H4 (cell line): ENCODE measurements at places on chromosomes 3 and 15. TPM values are rescaled to one million over a fixed set of nuclear protein-coding genes. Genes with fewer than 3 reads are reported as not detected.

Gene ADAMTS17
- 0.25 TPM in 1 of 2 replicates, not detected in the other for total RNA-seq

Gene C2CD4A
- not detected in 2 replicates for total RNA-seq

Gene PP2D1
- total RNA-seq, result not detected in 2 replicates

Gene GOLGA8T
- not detected in 2 replicates for total RNA-seq

Gene FANCD2OS
- not detected in 2 replicates for total RNA-seq

- no peak for DNase-seq
Observed at GRCh38 chr3:69058180-69058946, 6.2 kb upstream of the TMF1 start.

- peak; percentile 58 for DNase-seq
Observed at GRCh38 chr3:24704496-24704895, 209.8 kb upstream of the THRB start.

- no peak for DNase-seq
Observed at GRCh38 chr15:34182942-34183341, 27.0 kb downstream of the KATNBL1 start.

- no peak for DNase-seq
Observed at GRCh38 chr3:142817897-142818296, 71.0 kb downstream of the PCOLCE2 start.

- no peak for DNase-seq
Observed at GRCh38 chr3:147956615-147957014, 547.5 kb downstream of the ZIC1 start.

- DNase-seq, result no peak
Observed at GRCh38 chr15:31374489-31374888, 47.9 kb downstream of the KLF13 start.

GRCh38 chr15:76196269-76197231, 114.7 kb downstream of the ETFA start:
- peak; percentile 81 for DNase-seq

DNA sequence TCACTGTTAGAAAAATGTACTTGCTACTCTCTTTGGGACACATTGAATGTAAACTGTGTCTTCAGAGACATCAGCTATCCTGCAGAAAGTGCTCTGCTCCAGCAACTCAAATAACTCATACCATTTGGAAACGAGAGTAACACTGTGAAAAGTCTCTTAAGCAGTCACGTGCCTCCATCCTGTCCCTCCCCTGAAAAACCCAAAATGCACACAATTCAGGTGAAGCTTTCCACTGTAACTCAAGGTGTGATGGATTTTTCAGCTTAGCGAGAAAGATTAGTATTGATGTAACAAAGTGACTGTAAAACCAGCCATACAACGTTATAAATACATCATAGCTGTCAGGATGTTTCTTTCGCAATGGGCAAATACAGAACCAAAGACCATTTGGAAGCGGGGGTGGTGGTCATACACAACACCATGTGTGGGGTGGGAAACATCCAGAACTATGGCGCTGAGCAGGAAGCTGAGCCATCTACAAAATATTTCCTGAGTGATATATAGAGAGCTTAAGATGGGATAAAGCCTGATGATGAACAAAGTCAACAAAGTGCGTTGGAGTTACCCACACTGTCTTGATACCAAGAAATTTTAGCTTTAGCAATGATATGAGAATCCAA, 332.3 kb downstream of the FOXP1 start:
- no peak for DNase-seq

DNA sequence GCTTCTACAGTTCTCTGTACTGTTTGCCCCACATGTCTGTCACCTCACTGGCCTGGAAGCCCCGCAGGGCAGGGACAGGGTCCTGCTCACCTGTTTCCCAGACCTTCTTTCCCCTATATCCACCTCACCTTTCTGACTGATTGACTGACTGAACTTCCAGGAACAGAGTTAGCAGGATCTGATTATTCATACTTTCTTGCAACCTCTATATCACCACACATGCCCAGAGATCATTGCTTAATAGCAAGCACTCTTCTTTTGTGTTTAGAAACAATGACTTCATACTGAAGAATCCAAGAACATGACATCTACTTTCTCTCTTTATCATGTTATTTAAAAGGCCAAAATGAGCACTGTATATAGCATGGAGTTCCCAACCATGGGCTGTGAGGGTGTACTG, 18.0 kb upstream of the CLEC3B start:
- no peak for DNase-seq

DNA sequence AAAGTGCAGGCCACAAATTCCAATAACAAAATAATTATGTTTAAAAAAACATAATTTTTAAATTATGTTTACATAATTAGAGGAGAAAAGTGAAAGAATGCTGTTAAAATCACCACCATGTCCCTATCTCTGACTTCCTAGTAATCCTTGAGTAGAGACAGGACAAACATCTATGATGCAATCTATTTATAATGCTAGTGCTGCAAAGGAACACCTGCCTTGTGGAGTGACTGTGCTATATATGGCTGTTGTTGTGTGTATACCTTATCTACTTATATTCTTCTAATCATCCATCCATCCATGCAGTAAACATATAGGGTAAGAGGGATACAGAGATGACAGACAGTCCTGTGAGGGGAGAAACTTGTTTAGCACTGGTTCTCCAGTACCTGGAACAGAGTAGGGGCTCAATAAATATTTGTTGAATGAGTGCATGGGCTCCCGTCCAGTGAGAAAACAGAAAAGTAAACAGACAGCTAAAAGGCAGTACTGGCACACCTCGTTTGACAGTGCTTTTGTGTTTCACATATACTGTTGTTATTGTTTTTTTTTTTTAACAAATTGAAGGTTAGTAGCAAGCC, 229.3 kb upstream of the UBE2E1 start:
- DNase-seq, result no peak

GRCh38 chr3:72245183-72245811, 460.3 kb upstream of the PROK2 start:
- peak; percentile 6 for DNase-seq

GRCh38 chr3:58161435-58162398, 49.1 kb downstream of the DNASE1L3 start:
- peak; percentile 90 for DNase-seq

GRCh38 chr15:83766339-83766738, 112.4 kb downstream of the ADAMTSL3 start:
- DNase-seq, result no peak

GRCh38 chr3:44467241-44467640, 10.2 kb downstream of the ZNF445 start:
- no peak for DNase-seq

GRCh38 chr3:148924562-148924961, 59.5 kb downstream of the CPA3 start:
- no peak for DNase-seq

DNA sequence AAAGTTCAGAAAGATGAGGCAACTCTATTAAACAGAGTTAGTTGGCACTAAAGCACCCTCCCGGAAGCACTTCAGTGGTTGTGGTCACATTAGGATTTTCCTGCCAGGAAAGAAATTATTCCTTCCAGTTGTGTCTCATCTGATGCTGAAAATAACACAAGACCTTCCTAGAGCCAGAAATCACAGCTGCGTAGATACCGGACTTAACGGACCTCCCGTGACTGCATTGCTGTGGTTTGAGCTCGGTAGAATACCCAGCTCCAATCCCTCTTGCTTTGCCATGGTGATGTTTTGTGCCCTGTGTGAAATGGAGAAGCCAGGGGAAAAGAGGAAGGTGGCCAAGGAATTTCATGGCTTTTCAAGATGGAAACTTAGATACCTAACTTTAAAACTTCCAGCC, 215.0 kb upstream of the IGF1R start:
- DNase-seq, result peak; percentile 84

DNA sequence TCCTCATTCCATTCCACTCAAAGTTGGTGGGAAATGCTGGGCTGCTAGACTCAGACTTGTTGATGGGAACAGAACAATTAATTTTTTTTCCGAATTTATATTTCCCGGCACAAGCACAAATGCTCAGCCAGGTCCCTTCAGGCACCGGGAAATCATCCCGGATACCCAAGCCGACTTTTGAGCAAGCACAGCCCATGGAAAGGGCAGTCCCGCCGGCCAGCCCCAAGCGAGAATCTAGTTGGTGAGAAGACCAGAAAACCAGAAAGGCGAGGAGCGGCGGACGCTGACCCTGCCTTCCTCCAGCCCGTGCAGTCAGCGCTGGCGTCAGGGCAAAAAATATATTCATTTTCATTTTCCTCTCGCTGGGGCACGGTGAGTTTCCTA, 763 bp upstream of the ZIC4 start:
- no peak for DNase-seq

DNA sequence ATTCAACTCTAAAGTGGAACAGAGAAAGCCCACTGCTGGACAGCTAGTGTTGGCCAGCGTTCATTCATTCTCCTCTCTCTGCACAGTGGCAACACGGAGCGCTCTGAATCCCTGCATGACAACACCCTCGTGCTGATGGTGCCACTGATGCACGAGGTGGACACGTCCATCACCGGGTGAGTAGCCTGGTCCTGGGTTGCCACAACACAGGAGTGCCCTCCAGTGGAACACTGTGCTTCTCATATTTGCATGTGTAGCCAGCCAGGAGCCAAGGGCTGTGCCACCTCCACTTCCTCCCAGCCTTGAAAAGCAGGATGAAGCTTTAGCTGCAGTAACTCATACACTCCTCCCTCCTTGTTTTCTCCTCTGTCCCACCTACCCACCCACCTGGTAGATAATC, 120.0 kb upstream of the CTDSPL start:
- DNase-seq, result no peak

GRCh38 chr15:52012210-52012609, 6.8 kb upstream of the MAPK6 start:
- DNase-seq, result no peak

DNA sequence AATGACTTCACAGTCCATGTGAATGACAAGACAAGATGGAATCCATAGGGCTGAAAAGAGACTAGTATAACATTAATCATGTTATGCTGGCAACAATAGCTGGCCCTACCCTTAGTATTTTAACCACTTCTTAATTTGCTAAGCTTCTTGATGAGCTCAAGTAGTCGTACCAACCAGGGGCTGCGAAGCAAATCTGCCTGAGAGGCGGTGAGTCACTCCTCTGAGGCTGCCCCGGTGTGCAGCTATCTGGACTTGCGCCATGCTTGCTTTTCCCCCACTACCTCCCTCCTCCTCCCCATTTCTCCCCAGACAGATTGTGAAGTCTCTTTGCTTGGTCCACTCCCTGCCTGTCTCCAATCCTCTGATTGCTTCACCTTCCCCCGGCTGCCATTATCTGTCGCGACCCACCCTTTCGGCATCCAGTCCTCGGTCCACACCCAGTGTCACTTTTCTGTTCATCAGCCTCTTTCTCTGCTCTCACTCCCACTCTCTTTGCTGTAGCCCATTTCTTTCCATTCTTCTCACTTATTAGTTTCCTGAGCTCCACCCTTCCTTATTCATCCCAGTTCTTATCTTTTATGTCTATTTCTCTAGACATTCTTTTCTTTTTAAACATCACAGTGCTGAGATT, 42.7 kb downstream of the DUT start:
- peak; percentile 71 for DNase-seq
